ENCODE measurements at places on chromosomes 4 and X.

DNA sequence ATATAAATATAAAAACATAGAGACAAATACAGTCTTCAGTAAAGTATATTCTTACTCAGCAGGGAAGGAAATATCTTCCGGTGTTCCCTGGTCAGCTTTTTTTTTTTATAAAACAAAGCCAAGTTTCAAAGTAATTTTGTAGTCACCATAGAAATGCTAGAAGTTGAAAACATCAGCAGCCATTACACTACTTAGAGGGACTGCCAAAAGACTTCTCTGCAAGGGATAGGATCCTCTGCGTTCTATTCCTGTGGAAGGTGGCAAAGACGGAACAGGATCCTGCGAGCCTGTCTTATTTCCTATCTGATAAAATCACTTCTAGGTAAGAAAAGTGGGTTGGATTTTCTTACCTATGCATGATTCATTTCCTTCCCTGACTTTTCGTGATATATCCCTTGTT lies 19.4 kb downstream of the CLDN22 start:
- no peak for DNase-seq

DNA sequence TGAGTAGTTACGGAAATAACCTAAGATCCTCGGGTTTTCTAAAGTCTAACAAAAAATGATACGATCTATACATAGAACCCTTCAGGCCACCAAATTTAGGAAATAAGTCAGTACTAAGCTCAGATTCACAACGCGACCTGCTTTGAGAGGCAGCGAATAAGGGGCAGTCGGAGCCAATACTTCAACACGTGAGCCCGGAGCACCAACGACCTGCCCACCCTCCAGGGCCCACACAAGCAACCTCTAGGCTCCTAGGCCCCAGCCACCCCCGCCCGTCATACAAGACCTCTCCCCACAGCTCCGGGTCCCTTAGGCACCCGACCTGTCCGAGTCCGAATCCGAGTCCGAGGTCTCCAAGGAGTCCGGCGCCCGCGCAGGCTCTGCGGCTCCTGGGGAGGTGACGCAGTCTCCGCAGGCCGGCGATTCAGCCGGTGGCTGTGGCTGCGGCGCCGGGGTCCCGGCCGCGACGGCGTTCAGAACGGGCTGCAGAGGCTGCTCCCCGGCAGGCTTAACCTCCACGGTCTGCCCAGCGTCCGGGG lies 580 bp downstream of the NAF1 start:
- peak; percentile 49 for DNase-seq

GRCh38 chr4:142532054-142532453 lies 314.0 kb downstream of the INPP4B start:
- no peak for DNase-seq

GRCh38 chr4:143441678-143442077 lies 71.8 kb upstream of the SMARCA5 start:
- no peak for DNase-seq

GRCh38 chrX:102155806-102156179 lies at the start of gene BEX5:
BEX5 (minus strand) TSS chrX:102155977; CDS start chrX:102154265, 1,712 bp downstream.
- DNase-seq: peak; percentile 81

GRCh38 chr4:176186067-176186466 lies 9.3 kb downstream of the SPATA4 start:
- no peak for DNase-seq

GRCh38 chr4:86879641-86880040 lies 12.6 kb downstream of the C4orf36 start:
- DNase-seq: no peak

GRCh38 chr4:102794999-102795398 lies 32.4 kb downstream of the UBE2D3 start:
- DNase-seq: no peak

DNA sequence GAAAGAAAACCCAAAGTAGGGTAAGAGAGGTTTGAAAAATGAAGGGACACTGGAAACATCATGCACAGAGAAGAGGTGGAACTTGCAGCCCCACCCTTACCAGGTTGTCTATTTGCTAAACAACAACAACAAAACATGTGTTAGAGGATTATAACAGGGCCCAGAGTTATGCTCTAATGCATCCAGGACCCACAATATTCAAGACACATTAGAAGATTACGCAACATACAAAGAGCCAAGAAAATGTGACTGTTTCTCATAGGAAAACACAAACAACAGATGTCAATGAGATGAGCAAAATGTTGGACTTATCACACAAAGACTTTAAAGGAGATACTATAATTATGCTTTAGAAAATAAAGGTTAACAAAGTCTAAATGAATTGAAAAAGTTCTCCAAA lies 128.5 kb downstream of the LRBA start:
- DNase-seq: no peak
